ENCODE measurements at places on chromosomes 16 and 17.

GRCh38 chr17:28536532-28537218 lies 15.7 kb downstream of the UNC119 start:
- DNase-seq = no peak

DNA sequence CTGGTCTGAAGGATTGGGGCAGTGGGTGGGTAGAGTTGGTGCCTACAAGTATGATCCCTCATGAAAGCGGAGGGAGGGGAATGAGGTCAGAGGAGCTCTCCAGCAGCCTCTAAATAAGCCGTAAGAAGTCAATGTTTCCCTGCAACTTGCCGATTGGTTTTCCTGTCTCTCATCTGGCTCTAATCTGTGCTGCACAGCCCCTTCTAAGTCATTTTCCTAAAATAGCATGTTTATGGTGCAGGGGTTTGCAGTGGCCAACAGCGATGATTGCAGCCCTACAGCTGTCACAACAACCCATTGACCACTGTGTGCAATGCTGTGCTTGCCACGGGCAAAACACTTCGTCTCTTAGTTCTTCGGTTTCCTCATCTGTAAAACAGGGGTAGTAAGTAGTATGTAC lies 189.2 kb downstream of the PRKCB start:
- no peak for DNase-seq

DNA sequence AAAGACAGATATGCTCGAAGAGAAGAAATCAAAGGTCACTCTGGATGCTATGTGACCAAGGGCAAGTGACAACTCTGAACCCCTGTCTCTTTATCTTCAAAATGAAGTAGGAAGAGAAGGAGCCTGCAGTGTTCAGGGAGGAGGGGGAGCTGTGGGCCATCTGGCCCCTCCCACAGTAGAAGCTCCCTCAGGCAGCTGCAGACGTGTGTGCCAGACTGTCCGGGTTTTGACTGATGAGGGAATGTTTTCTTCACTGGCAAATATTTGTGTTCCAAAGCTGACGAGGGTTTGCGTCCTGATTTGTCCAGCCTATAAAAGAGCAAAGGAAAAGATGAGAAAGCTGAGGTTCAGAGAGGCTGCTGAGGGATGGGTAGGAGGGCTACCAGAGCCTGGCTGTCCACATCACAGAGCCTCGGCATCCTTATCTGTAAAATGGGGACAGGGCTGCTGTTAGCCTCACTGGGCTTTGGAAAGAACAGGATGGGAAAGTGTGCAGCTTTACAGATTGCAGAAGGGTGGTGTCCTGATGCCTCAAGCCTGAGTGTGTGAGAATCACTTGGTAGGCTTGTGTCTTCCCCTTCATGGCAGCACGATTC lies 1.8 kb upstream of the GINS2 start:
- no peak for DNase-seq

DNA sequence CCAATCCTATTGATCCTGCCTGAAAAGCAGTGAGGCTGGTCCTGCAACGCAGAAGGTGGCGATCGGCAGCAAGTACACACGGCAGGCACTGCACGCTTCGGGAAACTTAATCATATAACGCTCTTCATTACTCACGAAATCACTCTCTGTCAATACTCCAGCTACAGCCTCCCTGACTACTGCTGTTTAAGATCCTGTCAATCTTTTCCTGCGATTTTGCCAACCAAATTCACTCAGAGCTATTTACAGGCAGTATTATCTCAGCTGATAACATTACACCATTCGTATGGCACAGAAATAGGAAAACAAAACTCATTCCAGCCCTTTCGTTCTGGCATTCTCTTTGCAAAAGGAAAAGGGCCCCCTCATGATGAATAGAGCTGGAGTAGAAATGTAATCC lies 262.4 kb upstream of the CDH8 start:
- DNase-seq = no peak

DNA sequence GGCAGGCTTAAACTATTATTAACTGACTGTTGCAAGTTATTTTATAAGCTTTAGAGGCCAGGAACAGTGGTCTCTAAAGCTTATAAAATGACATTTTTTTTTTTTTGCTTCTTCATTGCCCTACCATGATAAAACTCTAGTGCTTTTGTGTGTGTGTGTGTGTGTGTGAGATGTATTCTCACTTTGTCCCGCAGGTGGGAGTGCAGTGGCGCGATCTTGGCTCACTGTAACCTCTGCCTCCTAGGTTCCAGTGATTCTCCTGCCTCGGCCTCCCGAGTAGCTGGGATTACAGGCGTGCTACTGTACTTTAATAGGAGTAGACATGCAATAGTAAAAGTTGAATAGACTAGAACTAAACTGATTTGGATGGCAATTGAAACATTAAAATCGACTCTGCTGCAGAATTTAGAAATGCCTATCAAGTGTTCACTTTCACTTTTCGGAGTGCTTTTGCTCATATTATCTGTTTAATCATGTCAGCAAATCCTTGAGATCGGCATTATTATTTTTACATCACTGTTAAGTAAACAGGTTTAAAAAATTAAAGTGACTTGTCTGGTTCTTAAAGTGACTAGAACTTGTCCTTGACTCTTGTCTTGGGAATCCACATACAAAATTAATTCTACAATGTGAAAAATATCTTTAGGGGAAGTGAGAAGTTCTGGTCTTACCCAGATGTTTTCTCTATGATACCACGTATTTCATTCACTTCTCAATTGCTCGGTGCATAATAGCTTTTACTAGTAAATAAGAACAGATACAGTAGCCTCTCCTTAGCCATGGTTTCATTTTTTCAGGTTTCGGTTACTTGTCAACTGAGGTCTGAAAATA lies 8.4 kb upstream of the PCTP start:
- DNase-seq = no peak

DNA sequence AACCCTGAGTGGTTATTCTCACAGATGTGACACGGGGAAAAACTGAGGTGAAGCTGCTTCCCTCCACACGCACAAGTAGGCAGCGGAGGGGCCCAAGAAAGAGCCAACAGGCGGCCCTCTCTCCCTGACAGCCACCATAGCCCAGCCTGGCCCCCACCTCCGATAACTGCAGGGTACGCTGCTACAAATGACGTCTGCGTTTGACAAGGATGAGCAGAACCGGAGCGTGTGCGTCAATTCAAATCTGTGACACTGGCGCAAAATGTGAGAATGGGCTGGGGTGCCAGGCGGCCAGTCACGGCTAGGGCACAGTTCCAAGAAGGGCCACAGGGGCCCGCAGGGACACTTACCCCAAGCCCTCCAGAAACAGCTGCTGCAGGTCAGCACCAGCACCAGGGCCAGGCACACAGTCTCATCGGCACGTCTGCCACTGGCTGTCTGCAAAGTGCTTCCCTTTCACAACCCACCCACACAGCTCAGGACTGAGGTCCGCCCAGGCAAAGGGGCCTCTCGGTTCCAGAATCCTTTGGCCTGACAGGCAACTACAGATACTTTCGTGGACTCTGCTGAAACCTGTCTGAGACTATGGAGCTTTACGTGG lies 14.4 kb downstream of the AXIN1 start:
- no peak for DNase-seq

GRCh38 chr17:65058146-65058545 lies 1.6 kb upstream of the GNA13 start:
- DNase-seq = no peak

GRCh38 chr16:73000907-73001521 lies 46.9 kb downstream of the ZFHX3 start:
- no peak for DNase-seq

DNA sequence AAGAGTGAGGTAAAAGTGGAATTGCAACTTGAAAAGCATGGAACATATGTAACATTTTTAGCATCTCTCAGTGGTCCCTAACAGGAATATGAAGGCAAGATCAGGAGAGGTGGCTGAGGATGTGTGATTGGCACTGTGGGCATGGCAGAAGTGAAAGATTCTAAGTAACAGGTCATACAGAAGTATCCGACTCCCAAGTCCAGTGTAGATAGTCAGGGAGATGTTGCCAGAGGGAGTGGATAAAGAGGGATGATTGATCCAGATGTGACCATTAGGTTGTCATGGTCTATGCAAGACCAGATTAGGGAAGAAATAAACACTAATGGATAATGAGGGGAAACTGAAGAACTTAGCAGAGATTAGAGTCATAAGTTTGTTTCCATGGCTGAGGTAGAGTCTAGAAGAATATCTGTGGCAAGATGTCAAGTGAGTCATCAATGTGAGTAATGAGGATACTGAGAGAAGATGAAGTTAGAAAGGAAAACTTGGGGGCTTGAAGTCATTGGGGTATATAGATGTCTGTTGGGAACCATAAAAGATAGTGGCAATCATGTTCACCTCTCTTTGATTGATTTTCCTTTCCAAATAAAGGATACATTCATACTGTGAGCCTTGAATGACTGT lies 23.9 kb upstream of the CAPNS2 start:
- DNase-seq = no peak

DNA sequence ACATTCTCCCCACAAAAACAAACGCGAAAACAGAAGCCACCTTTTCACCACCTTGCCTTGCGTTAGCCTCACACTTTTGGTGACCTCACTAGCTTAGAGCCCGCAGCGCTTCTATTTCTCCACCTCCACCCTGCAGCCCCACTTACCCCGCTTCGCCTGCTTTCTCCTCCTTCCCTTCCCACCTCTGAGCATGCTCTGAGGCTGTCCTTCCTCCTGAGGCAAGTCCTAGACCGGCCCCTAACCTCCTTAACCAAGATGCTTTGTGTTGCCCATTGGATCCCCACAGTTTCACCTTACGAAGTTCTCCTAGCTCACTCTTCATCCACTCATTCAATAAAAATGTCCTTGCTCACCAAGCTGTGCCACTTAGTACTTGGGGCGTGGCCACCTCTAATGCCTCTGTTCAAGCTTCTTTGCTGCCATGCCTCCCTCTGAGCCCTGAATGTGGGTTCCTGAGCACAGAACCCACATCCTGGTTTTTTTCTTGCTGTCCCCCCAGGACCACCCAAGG lies 1.3 kb downstream of the GNGT2 start:
- DNase-seq = no peak

DNA sequence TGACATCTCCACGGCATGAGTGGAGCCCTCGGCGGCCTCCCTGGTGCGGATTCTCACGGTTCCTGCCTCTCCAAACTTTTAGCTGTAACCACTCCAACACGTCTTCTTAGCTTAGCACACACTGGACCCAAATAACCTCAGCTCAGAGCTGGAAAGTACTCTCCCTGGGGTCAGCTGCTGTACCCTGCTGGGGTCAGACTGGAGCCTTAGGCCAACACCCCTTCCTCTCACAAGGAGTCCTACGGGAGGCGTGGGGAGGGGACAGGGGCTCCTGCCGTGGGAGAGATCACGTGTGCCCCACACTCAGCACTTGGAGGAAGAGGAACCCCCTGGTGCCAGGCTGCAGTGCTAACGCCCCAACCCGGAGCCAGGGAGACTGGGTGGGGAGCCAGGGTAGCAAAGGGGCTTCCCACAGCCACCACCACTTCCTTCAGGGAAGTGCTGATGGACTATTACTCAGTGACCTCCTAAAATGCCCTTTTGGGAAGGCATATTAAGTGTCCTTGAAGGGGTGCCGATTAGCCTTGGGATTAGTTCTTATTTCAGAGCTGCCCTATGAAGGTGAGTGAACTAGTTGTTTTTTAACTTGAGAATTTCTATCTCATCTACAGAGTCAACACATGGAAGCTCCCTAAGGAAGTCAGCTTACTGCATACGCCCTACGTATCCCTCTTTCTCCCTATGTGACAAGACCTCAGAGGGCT lies 124.0 kb downstream of the HIC1 start:
- DNase-seq = no peak

GRCh38 chr17:40445751-40446468 lies 2.7 kb downstream of the IGFBP4 start:
- no peak for DNase-seq

GRCh38 chr16:15581127-15581815 lies 61.7 kb downstream of the MARF1 start:
- DNase-seq = no peak

- no peak for DNase-seq
Measured at GRCh38 chr16:85042167-85042526, 14.6 kb downstream of the KIAA0513 start.

- DNase-seq = no peak
Measured at GRCh38 chr16:732936-733335, 6.0 kb downstream of the HAGHL start.

DNA sequence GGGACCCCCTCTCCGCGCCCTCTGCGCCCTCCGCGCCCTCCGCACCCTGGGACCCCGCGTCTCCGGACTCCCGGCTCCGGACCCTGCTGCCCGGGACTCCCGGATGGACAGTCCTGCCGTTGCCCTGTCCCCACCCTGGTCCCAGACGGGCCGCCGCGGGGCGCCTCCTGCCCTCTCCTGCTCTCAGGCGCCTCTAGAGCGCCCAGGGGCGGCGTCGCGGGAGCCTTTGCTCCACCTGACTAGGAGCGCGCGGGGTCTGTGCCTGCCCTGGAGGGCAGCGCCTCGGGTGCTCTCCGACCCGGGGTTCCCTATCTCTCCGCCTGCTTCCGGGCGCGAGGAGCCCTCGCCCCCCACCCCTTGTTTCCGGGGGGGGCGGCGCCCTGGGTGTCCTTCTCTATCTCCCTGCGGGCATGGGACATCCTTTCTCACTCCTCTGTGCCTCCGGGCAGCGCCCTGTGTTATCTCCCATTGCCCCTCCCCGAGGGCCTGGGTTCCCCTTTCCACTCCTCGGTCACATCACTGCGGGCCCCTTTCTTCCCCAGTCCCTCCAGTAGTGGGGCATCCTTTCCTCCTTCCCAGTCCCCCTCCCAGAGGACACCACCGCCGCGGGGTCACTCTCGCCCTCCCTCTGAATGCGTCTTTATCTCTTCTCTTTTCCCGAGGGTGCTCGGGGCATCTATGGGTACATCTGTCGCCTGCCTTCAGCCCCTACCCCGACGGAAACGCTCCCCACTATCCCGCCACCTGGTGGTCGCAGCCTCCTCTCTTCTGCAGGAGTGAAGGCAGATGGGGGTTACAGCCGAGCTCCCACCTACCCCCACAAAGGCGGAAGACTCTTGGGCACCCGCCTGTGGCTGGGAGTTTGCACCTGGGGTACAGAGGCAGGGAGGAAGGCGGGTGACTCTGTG lies 875 bp downstream of the PRKCB start:
- peak; percentile 52 for DNase-seq

DNA sequence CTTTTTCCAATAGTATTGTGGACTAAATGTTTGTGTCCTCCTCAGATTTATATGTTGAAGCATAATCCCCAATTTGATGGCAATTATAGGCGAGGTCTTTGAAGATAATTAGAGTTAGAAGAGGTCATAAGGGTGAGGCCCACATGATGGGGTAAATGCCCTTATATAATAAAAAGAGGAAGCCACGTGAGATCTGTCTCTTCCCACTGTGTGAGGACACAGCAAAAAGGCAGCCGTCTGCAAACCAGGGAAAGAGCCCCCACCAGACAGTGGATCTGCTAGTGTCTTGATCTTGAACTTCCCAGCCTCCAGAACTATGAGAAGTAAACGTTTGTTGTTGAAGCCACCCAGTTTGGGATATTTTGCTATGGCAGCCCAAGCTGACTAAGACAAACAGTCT lies 76.0 kb downstream of the LYRM1 start:
- DNase-seq = no peak

GRCh38 chr17:31313982-31314781 lies at the start of gene EVI2B:
Gene EVI2B, minus strand, starts transcription at chr17:31314054. Its CDS starts 8,445 bp downstream, at chr17:31305609.
- peak; percentile 26 for DNase-seq

DNA sequence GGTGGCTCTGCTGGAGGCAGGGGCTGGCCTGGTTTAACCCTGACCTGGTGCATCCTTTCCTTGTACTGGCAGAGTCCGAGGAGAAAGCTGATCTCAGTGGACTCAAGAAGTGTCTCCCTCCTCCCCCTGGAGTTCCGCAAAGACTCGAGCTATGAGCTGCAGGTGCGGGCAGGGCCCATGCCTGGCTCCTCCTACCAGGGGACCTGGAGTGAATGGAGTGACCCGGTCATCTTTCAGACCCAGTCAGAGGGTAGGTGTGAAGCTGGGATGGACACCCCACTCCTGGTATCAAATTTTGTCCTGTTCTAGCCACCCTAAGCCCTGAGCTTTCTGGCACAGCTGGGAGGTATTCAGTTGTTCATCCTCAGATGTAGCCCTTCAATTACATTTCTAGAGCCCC lies 42.5 kb downstream of the IL21R start:
- DNase-seq = no peak

Data from effector CD4-positive, alpha-beta T cell (primary cell).